ENCODE measurements at places on chromosomes 16 and 17.

GRCh38 chr17:50465171-50465570, 3.5 kb downstream of the CHAD start:
- no peak for DNase-seq

DNA sequence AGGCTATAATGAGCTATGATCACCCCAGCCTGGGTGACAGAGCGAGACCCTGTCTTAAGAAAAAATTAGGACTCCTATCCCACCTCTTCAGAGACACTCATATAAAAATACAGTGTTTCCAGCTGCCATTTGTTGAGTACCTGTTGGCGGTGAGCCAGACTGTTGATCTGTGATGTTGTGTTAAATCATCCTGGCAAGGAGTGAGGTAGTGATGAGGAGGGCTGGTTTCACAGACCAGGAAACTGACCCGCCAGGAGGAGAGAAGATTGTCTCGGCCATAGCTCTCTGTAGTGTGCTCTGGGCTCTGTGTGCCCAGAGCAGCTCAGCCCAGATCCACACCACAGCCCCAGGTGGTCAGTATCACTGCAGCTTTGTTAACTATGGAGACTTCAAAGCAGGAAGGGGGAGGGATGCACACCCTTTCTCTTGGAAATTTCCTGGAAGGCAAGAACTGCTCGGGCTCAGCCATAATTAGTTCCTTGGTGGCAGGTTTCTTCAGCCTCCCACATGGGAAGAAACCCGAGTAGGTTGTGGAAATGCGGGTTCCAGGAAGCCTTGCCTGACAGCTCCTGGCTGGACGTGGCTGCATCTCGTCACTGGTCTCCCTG, 343.0 kb downstream of the SNX29 start:
- DNase-seq: no peak

DNA sequence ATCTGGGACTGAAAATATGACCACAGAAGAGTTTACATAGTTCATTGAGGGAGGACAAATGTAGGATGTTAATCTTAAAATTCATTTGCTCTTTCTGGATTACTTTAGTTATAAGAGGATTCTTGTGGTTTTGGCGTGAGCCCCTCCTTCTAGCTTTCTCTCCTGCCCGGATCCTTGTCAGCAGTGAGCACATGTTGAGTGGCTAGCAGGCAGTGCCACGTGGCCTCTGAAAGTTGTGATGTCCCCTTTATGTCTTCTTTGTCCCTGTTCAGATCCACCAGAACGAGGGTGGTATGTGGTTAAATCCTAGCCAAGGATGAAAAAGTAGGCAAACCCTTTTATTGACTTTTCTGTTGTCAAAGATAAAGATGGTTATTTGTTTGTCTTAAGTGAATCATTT, 83.8 kb downstream of the GNAO1 start:
- no peak for DNase-seq

DNA sequence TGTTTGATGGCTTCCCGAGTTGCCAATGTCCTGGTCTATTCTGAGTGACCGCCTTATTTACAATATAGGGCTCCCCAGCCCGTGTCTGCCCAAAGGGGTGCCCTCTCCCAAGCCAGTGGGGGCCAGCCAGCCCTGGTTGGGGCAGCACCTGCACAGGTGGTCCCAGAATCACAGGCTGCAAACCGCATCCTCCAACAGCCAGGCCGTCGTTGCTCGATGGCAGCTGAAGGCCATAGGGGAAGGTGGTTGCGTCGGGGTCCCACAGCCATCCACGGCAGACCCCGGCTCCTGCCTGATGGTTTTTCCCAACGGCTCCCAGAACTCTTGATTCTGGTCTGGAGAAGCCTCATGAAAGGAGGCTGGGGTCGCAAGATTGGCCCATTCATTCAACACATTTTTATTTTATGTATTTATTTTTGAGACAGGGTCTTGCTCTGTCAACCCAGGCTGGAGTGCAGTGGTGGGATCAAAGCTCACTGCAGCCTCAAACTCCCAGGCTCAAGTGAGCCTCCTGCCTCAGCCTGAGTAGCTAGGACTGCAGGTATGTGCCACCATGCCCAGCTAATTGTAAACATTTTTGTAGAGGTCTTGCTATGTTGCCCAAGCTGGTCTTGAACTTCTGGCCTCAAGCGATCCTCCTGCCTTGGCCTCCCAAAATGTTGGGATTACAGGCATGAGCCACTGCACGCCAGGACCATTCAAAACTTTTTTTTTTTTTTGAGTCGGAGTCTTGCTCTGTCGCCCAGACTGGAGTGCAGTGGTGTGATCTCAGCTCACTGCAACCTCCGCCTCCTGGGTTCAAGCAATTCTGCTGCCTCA, 79.0 kb upstream of the TOB1 start:
- DNase-seq: no peak

DNA sequence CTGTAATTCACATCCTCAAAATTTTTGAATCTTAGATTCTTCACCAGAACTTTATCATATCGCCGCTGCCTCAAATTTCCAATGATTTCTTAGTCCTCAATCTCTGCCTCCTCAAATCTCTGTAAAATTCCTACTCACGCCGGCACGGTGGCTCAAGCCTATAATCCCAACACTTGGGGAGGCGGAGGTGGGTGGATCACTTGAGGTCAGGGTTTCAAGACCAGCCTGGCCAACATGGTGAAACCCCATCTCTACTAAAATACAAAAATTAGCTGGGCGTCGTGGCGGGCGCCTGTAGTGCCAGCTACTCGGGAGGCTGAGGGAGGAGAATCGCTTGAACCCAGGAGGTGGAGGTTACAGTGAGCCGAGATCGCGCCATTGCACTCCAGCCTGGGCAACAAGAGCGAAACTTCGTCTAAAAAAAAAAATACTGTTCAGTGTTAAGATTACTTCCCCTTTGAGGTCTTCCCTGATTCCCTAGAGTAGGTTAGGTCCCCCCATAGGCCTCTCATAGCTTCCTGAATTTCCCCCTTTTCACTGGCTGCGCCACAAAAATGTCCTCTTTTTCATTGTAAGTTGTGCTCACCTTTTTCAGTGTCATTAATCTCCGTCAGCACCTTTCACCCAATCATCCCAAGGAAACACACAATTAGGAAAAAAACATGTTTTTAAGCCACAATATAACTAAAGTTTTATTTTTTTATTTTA, 919 bp upstream of the CBX1 start:
- no peak for DNase-seq

DNA sequence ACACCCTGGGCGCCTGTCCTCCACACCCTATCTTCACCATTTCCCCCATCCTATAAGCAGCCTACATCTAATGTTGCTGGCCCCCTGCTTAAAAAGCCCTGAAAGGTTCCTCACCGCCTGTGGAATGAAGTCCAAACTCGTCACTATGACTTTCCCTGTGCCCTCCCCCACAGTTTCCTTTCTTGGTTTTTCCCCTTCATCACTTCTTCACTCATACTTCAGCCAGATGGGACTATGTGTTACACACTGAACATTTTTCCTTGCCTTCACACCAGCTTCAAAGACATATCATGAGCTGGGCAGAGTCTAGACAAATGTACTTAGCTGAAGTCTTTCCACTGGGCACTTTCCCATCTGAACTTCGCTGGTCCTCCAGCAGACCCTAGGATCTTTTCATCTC, 1.5 kb upstream of the MARCHF10 start:
- DNase-seq: no peak

DNA sequence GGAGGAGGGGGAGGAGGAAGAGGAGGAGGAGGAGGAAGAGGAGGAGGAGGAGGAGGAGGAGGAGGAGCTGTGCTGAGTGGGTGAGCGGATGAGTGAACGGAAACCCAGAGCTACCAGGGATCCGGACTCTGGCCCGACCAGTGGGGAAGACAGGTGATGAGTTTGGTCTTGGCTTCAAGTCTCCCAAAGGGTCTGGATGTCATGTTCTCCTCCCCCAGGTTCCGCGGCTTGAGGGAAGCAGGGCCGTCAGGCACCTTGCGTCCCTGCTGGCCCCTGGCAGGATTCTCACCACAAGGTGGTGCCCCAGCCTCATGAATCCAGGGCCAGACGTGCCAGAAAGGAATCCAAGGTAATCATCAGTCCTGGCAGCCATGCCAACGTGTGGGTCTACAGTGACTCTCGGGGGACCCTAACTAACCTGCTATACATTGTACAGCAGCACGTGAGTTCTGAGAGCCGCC, 13.5 kb upstream of the ABAT start:
- no peak for DNase-seq

DNA sequence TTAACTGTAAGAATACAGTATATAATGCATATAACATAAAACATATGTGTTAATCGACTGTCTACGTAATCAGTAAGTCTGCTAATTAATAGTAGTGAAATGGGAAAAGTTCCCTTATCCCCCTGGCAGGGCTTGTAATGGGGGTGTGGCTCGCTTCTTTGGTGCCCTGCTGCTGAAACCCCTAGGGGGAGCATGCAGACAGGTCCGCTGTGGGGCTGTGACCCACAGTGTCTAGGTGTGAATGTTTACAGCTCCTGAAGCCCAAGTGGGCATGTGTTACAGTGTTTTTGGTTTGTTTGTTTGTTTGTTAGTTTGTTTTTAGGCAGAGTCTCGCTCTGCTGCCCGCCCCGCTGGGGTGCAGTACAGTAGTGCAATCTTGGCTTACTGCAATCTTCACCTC, 495.7 kb downstream of the SHISA9 start:
- DNase-seq: no peak

GRCh38 chr16:85398050-85398451, 215.1 kb upstream of the GSE1 start:
- DNase-seq: no peak

GRCh38 chr16:22220714-22221113, 14.6 kb downstream of the EEF2K start:
- DNase-seq: no peak

GRCh38 chr17:42672038-42672437, 4.8 kb downstream of the PLEKHH3 start:
- no peak for DNase-seq

GRCh38 chr16:68599586-68599985, 45.5 kb upstream of the CDH3 start:
- no peak for DNase-seq

DNA sequence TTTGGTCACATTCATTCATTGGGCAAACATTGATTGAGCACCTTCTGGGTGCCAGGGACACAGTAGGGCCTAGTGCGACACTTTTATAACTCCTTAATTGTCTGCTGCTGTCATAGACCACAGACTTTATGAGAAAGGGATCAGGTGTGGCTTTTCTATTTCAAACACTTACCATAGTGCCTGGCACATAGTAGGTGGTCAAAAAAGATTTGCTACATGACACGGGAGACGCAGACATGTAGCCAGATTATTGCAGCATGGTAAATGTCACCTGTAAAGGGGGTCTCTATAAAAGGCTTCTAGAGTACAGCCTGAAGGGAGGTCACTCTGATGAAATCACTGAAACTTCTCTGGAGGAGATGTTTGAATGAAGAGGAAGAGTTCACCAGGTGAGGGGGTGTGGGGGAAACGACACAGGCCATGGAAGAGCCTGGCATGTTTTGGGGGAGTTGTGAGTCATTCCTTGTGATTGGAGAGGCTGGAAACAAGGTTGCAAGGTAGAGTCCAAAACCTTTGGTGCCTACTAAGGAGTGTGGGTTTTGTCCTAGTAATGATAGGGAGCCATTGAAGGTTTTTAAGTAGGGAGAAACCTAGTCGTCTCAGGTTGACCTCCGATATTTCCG, 1.6 kb downstream of the RSAD1 start:
- no peak for DNase-seq

DNA sequence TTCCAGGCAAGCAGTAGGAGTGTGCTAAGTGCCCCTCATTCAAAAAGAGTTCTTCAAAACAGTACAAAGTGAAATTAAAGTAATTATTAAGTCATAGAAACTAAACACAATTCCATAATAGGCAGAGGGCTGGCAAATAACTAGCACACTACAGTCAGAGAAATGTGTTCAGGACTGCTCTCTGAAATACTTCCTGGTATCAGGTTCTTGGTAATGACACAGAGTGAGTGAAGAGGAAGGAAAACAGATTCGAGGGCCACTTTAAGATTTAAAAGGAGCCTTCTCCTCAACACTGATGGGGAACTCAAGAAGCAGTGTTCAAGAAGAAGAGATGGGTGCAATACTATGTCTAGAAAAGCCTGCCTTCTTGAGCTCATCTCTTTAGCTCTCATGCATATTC, 139.2 kb downstream of the TOX3 start:
- DNase-seq: no peak

- DNase-seq: no peak
These were observed 198.6 kb downstream of the AXIN2 start for GRCh38 chr17:65362826-65363225.

DNA sequence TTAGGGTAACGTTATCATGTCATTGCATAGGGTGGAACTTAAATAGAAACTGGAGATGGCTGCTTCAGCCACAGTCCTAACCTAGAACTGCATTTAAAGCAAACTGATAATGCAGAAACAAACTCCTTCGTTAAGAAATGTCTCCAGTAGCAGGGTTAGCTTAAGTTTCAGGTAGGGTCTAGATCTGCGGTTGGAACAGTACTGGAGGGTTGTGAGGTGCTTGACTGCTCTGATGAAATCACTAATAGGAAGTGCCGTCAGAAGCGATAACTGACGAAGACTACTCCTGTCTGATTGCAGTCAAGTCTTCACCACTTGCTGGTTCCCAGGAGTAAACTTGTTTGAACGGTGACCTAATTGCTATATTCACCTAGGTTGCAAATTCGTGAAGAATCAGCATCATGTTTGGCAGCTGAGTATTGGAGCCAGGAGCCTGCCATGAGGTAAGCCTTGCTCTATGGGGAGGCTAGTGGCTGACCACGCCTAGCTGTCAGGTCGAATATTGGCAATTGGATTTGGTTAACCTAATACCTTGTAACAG, 24.5 kb downstream of the TRPV2 start:
- no peak for DNase-seq

DNA sequence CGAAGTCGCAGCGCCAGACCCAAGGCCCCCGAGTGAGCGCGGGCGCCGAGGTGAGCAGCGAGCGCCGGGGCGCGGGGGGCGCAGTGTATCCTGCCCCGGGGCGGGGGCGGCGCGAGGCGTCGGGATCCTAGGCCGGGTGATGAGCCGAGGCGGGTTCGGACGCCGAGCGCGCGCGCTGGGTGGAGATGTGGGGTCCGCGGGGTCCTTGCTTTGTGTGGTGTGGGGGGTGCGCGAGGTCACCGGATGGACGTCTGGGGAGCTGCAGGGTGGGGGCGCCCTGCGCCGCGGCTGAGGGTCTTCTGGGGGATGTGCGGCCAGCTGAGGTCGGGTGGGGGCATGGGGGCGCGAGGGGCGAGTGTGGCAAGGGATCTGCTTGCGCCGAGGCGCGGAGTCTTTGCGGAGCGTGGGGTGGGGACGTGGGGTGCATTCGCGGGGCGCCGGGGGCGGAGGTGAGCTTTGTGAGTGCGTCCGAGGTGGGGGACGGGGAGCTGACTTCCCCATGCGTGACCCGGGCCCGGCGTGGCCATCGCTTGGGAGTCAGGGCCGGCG, 560 bp downstream of the RAI1 start:
- no peak for DNase-seq

GRCh38 chr16:4124535-4125294, 8.5 kb upstream of the ADCY9 start:
- no peak for DNase-seq

DNA sequence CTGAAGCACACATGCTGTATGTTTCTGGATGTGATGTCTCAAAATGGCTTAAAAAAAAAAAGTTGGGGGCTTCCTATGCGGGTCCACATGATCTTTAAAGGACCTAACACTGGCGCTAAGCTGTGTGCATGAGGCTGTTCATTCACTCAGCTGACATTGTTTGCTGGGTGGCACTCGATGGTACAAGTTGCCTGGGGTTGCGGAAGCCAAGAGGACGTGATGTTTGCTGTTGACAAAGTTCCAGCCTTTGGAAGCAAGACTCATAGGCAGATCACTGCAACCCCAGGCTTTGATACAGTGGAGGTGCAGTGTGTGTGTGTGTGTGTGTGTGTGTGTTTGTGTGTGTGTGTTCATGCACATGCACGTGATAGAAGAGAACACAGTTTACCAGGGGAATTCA, 29.5 kb upstream of the DNAI2 start:
- no peak for DNase-seq
